ENCODE measurements at places on chromosomes 12 and 14.
A peak's percentile ranks its signal among the peaks of the same experiment; 100 is the strongest.

DNA sequence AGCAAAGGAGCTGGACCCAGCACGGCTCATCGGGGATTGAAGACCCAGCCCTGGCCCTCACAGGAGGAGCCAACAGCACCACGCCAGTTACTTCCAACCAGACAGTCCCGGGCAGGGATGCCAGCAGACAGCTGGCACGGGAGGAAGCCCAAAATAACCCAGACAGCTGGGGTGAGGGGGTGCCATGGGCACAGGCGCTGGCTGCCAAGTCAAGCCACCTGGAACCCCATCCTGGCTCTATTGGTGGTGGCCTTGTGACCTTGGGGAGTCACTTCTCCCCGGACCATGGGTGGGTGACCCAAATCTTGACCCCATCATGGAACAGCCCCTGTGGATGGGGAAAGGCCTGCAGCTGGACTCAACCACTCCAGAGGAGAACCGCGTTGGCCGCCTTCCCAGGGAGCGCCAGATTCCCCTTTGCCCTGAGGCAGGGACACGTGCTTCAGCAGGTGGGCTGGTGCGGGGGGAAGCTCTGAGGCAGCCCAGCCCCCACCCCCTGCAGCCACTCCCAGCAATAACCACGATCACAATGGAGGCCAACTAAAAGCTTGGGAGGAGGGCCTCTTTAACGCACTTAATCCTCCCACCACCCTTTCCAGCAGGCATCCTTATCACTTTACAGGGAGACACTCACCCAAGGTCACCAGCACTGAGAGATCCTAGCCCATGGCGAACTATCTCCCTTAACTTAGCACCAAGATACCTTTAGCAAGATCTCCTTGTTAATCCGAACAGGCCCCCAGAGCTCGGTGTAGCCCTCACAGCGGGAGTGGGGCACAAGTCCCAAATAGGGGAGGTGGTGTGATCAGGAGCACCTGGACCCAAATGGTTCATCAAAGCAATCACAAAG, 4.7 kb upstream of the RHOF start:
- DNase-seq = peak; percentile 73

GRCh38 chr14:64971943-64972791, at the start of gene RAB15:
Gene RAB15 (minus strand): TSS chr14:64972336. CDS start chr14:64972076, 260 bp downstream.
- peak; percentile 13 for DNase-seq

GRCh38 chr12:62401631-62402030, 65.0 kb upstream of the MON2 start:
- no peak for DNase-seq

- DNase-seq = no peak
Observed at GRCh38 chr12:556498-556897, 96.8 kb downstream of the B4GALNT3 start.

DNA sequence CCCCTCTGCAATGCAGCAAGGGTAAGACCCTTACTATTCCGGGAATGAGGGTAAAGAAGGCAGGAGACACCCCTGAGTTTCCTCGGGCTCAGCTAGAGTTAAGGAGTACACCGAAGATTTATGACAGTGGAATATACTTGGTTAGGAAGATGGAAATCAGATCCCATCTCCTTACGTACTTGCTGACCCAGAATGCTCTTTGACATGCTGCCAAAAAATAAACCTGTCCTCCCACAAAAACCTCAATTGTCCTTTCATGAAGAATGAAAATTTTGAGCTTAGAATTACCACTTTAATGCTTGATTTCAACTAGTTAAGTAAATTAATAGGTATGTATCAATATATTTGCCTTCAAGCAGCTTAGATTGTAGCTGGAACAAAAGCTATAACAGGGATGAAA, 99.5 kb downstream of the PRIMA1 start:
- no peak for DNase-seq

DNA sequence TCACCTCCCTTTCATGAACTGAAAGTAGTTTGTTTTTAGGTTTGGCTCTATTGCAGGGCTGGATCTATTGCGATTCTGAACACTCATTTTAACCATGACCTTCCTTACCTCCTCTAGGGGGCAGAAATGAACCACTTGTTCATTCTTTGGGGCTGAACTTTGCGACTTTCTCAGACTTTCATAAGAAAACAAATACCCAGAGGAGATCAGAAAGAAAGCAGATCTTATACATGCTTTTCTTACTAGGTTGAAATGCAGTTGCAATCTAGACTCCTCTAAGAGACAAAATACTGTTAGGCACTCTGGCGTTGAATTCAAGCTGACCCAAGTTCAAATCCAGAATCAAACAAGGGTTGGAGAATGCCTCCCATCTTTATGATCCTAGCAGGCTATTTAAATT, 32.6 kb upstream of the PLEKHG3 start:
- no peak for DNase-seq

GRCh38 chr12:51864833-51865670, 16.5 kb upstream of the FIGNL2 start:
- no peak for DNase-seq

GRCh38 chr14:102749393-102750305, 27.6 kb upstream of the TRAF3 start:
- peak; percentile 36 for DNase-seq

DNA sequence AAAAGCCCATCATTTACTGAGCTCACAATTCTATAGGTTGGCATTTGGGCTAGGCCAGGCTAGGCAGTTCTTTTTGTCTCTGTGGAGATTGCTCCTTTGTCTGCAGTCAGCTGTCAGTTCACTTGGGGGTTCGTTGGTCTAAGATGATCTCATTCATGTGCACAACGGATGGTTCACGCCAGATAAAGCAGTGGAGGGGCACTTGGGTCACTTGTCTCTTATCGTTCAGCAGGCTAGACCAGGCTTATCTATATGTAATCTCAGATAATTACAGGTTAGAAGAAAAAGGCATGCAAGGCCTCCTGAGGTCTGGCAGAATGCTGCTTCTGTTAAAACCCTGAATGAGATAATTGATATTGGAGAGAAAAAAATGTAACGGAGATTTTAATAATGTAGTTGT, 119.0 kb upstream of the ATP2B1 start:
- peak; percentile 89 for DNase-seq

DNA sequence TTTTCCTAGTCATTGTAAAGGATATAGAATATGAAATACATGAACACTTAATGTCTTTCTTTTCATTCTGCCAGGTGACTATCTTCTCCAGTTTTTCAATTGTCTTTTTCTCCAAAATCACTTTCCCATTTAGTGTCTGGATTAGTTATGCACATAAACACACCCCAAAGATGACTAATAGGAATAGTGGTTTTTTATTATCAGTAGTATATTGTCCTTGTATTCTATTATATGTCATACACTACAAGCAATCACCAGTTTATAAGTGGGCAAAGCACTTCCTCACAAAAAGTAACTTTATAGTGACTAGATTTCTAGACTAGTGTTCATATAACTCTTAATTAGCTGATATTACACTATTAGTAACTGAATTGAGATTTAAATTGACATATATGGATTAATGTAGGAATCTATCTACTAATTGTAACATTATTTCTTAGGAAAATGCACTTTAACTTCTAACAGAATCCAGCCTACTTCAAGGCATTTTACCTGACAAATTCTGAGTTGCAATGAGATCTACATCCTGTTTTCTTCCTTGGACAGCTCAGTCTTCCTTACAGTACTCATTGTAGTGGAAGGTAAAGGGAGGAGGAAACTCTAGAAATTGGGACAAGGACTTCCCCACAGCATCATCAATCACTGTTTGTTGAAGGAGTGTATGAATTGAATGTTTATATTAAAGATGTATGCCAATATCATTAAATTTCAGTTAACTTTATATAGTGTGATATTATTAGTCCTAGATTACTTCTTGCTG, 186.1 kb upstream of the GARIN2 start:
- DNase-seq = no peak

DNA sequence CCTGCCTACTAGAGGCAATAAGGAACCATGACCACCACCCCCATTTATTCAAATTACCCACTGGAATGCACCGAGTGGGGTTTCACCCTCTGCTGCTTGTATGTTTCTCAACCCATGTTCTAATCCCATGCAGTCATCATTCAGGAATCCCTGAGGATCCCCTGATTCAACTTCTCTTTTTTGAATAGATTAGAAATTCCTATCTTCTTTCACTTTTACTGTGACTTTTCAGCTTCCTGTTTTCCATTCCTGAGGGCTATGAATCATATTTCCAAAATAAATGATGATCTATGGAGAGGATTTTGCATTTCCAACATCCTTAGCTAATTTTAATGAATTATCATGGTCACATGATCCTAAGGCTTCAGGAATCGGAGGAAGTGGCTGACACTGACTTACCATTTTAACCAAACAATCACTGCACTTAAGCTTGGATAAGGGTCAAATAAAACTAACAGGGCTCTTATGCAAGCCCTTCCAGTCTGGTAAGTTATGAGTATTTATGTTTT, 19.4 kb upstream of the P2RX4 start:
- no peak for DNase-seq

GRCh38 chr12:123608182-123608581, 6.3 kb downstream of the DDX55 start:
- no peak for DNase-seq

GRCh38 chr14:95034788-95035187, 122.5 kb downstream of the DICER1 start:
- no peak for DNase-seq

Data from NCI-H2227 treated with DMSO at 0.1 percent for 48 hours (cell line).